Cortex of kidney (tissue), 1 donor: ENCODE measurements at places on chromosomes 6 and 20.

DNA sequence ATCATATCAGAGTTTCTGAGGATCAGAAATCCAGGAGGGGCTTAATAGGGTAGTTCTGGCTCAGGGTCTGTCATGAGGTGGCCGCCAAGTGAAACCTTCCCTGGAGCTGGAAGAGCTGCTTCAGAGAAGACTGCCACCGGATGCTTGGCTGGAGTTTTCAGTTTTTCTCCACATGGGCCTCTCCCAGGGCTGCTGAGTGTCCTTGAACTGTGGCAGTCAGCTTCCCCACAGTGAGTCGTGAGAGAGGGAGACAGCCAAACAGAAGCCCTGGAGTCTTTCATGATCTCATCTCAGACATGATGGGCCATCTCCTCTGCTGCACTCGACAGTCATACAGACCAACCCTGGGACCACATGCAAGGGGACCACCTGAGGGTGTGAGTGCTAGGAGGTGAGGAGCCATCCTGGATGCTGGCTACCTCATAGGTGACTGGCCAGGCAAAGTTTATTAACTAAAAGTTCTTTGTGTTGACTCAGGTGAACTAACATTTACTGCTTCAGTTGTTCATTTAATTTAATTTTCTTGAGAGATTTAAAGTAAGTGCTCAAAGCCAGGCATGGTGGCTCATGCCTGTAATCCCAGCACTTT lies 71.5 kb downstream of the SHLD1 start:
- DNase-seq: no peak

DNA sequence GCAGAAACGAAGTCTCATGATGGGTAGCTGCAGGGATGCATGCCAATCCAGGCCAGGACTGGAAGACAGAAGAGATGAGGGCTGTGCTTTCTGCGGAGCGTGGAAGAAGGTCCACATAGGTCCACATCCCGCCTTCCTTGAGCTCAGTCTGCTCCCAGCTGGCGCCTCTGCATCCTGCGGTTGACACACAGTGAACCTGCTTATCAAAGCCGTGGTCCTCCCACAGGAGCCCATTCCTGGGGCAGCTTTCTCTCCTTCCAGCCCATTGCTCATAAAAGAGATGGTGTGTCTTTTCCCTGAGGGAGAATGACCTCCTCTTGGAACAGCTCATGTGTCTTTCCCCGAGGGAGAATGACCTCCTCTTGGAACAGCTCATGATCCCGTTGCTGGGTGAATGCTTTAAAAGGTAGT lies 225.4 kb downstream of the CDH4 start:
- DNase-seq: no peak

DNA sequence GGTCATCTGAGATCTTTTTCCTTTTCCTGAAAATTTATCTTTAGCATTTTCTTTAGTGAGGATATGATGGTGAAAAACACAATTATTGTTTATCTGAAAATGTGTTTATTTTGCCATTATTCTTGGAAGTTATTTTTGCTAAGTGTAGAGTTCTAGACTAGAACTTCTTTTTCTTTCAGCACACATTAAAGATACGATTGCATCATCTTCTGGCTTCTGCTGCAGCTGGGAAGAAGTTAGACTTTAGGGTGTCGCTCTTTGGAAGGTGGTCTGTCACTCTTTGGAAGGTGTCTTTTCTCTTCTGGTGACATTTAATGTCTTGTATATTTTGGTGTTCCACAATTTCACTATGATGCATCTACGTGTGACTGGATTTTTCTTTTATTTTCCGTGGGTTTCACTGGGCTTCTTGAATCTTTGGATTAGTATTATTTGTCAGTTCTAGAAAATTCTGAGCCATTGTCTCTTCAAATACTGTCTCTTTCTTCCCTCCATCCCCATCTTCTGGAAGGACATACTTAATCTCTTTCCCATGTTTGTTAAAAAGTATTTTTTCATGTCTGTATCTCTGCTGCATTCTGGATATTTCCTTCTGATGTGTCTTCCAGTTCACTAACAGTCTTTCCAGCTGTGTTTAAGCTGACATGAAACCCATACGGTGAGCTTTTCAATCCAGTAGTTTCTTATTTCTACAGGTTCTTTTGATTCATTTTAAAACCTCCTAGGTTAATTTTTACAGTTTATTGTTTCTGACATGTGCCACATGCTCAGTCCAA lies 81.0 kb downstream of the AGPAT4 start:
- DNase-seq: no peak

- no peak for DNase-seq
Measured at GRCh38 chr20:1313236-1313964, 15.5 kb downstream of the SDCBP2 start.
